IMR-90 (cell line): ENCODE measurements at places on chromosomes 7 and 10. TPM values are rescaled to one million over a fixed set of nuclear protein-coding genes. Genes with fewer than 3 reads are reported as not detected.

DNA sequence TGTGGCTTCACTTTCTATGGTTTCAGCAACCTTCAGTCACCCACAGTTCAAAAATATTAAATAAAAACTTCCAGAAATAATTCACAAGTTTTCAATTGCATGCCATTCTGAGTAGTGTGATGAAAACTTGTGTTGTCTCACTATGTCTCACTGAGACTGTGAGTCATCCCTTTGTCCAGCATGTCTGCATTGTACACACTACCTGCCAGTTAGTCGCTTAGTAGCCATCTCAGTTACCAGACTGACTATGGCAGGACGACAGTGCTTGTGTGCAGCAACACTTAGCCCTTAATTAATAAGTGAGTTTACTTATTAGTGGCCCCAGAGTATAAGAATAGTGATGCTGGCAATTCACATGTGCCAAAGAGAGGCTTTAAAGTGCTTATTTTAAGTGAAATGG, 22.5 kb downstream of the CCDC186 start:
- no peaks in the 10 kb centered on the region; the same call in 1 of the 2 replicates for H3K4me1 ChIP-seq
- no peak overlapping the region for H3K4me3 ChIP-seq
- DNase-seq, result peak; percentile 92
- no peak overlapping the region for H3K27ac ChIP-seq
- no peaks in the 10 kb centered on the region for H3K27me3 ChIP-seq

- no peak overlapping the region for H3K4me3 ChIP-seq
- H3K36me3 ChIP-seq, result no peaks in the 10 kb centered on the region
- no peaks in the 10 kb centered on the region for H3K4me1 ChIP-seq
- H3K27me3 ChIP-seq, result no peaks in the 10 kb centered on the region
Observed at GRCh38 chr7:30543813-30544525, 39.3 kb upstream of the GGCT start.

- no peaks in the 10 kb centered on the region for H3K27me3 ChIP-seq
- H3K36me3 ChIP-seq, result no peaks in the 10 kb centered on the region
- no peak overlapping the region for H3K4me3 ChIP-seq
- no peak for DNase-seq
- peaks cover 14% of the 10 kb centered on the region for H3K4me1 ChIP-seq
Observed at GRCh38 chr7:24908166-24908565, 71.8 kb downstream of the OSBPL3 start.

GRCh38 chr10:84499846-84500245, 171.5 kb downstream of the CCSER2 start:
- peaks cover 4% of the 10 kb centered on the region for H3K4me1 ChIP-seq
- DNase-seq, result peak; percentile 12
- H3K27me3 ChIP-seq, result no peaks in the 10 kb centered on the region
- no peak overlapping the region for H3K27ac ChIP-seq

- no peaks in the 10 kb centered on the region for H3K27me3 ChIP-seq
- 0 out of 2 replicates have a peak, but pooled peaks cover 2% of the 10 kb centered on the region for H3K36me3 ChIP-seq
- no peak for DNase-seq
- no peak overlapping the region for H3K27ac ChIP-seq
- H3K4me3 ChIP-seq, result no peak overlapping the region
Observed at GRCh38 chr10:118032564-118032963, 14.2 kb downstream of the RAB11FIP2 start.

DNA sequence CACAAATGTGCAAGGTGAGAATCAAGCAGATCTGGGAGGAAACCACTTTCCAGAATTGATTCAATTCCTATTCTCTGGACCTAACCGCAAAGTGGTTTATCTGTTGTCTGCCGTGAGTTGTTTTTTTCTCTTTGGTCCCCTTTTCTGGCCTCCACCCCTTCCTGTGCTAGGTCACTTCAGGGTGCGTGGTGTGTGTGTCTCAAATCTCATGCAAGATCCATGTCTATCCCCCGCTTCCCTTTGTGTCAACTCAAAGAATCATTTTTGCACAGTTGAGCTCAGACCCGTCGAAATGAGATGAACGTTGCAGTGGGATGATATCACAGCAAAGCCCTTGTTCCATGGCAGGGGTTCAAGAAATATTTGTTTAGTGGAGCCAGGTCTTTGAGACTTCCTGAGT, 184.5 kb downstream of the GATA3 start:
- H3K27me3 ChIP-seq, result no peaks in the 10 kb centered on the region
- DNase-seq, result no peak
- H3K36me3 ChIP-seq, result no peaks in the 10 kb centered on the region
- no peaks in the 10 kb centered on the region for H3K4me1 ChIP-seq
- H3K27ac ChIP-seq, result no peak overlapping the region

GRCh38 chr10:86958116-86958900, at the start of gene SNCG:
SNCG (plus strand) TSS chr10:86958599; CDS start chr10:86958698, 99 bp downstream.
- peak within 1 kb of the TSS; percentile 32 for H3K27ac ChIP-seq
- H3K4me1 ChIP-seq, result peaks cover 21% of the 10 kb centered on the region
- DNase-seq, result no peak

- no peak overlapping the region for H3K4me3 ChIP-seq
- no peak for DNase-seq
- H3K36me3 ChIP-seq, result no peaks in the 10 kb centered on the region
- H3K27ac ChIP-seq, result no peak overlapping the region
- H3K4me1 ChIP-seq, result no peaks in the 10 kb centered on the region
- H3K27me3 ChIP-seq, result no peaks in the 10 kb centered on the region
Observed at GRCh38 chr7:69661342-69661741, 63.1 kb downstream of the AUTS2 start.

DNA sequence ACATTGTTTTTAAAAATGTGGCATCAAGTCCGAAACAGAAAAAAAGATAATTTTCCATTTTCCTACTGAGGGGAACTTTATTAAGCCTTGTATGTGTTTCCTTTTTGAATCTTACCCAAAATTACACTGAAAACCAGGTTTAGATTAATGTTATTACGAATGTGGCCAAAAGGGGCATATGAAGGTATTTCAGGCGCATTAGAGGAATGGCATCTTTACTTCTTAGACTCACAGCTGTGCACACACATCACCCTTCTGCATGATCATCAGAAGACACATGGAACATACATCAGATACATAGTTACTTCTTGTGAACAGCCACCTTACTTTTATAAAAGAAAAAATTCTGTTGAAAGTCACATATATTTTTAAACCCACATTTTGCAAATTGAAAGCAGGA, 58.6 kb upstream of the ZPBP start:
- H3K4me3 ChIP-seq, result no peak overlapping the region
- H3K36me3 ChIP-seq, result no peaks in the 10 kb centered on the region
- no peak for DNase-seq
- no peaks in the 10 kb centered on the region for H3K4me1 ChIP-seq

DNA sequence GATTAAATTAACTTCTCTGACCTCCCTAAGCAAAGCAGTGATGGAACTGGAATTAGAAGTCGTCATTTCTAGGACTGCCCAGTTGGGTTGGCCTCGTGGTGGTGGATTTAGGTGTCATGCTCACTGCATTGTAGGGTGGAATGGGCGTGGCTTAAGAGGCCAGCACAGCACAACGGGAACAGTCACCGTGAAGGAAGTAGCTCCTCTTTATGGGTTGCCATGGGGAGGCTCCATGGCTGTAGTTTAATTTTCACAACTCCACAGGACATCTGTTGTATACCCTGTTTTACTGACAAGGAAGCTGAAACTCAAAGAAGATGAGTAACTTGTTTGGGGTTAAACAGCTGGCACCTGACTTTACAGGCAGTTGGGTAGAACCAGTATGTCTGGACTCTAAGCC, 208.3 kb downstream of the CELF2 start:
- H3K36me3 ChIP-seq, result no peaks in the 10 kb centered on the region
- no peak overlapping the region for H3K27ac ChIP-seq
- no peaks in the 10 kb centered on the region for H3K27me3 ChIP-seq
- no peaks in the 10 kb centered on the region for H3K4me1 ChIP-seq
- no peak overlapping the region for H3K4me3 ChIP-seq

- H3K27me3 ChIP-seq, result no peaks in the 10 kb centered on the region
- peaks cover 38% of the 10 kb centered on the region for H3K4me1 ChIP-seq
- no peaks in the 10 kb centered on the region; the same call in 1 of the 2 replicates for H3K36me3 ChIP-seq
- H3K4me3 ChIP-seq, result no peak overlapping the region
- H3K27ac ChIP-seq, result peak overlapping the region; percentile 89
- peak; percentile 99 for DNase-seq
Observed at GRCh38 chr10:48606530-48607355, 1.9 kb upstream of the ARHGAP22 start.

DNA sequence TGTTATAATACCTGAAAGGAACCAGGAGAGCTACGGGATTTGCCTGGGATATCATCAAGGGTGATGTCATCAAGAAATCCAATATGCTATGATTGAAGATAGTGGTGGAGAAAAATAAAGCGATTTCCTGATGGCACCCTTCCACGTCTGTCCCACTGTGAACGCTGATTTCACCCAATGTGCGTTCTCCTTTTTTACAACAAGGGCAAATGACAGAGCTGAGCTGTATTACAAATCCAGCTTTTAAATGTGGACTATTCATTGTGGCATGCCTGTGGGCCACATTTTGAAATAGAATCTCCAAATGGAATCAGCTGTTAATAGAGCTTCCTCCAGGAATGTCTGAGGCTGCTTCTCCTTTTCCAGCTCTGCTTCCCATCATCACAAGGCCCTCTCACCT, 23.3 kb downstream of the SLC13A4 start:
- no peaks in the 10 kb centered on the region for H3K27me3 ChIP-seq
- no peak overlapping the region for H3K27ac ChIP-seq
- no peak overlapping the region for H3K4me3 ChIP-seq
- H3K4me1 ChIP-seq, result peaks cover 10% of the 10 kb centered on the region
- H3K36me3 ChIP-seq, result no peaks in the 10 kb centered on the region

GRCh38 chr7:12456506-12456905, 52.8 kb upstream of the VWDE start:
- no peak for DNase-seq
- no peaks in the 10 kb centered on the region for H3K36me3 ChIP-seq
- no peak overlapping the region for H3K4me3 ChIP-seq
- H3K27ac ChIP-seq, result no peak overlapping the region
- no peaks in the 10 kb centered on the region for H3K4me1 ChIP-seq

DNA sequence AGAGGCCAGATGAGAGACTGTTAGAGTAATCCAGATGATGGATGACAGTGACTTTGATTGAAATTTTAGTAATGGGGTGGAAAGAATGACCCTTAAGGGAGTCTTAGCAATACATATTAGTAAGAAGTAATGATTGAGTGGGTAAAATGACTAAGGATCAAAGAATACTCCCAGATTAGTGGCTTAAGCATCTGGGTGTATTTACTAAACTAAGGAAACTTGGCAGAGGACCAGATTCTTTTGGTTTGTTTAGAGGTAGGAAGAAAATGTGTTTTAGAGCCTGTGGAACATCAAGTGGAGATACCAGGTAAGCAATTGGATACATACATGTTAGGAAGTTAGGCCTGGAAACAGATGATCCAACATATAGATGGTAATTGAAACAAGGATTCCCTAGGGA, 58.8 kb upstream of the ADRA2A start:
- H3K27ac ChIP-seq, result no peak overlapping the region
- no peaks in the 10 kb centered on the region for H3K27me3 ChIP-seq
- no peaks in the 10 kb centered on the region for H3K4me1 ChIP-seq
- peak; percentile 8 for DNase-seq
- H3K36me3 ChIP-seq, result peaks cover 2% of the 10 kb centered on the region; the same call in 1 of the 2 replicates
- no peak overlapping the region for H3K4me3 ChIP-seq

DNA sequence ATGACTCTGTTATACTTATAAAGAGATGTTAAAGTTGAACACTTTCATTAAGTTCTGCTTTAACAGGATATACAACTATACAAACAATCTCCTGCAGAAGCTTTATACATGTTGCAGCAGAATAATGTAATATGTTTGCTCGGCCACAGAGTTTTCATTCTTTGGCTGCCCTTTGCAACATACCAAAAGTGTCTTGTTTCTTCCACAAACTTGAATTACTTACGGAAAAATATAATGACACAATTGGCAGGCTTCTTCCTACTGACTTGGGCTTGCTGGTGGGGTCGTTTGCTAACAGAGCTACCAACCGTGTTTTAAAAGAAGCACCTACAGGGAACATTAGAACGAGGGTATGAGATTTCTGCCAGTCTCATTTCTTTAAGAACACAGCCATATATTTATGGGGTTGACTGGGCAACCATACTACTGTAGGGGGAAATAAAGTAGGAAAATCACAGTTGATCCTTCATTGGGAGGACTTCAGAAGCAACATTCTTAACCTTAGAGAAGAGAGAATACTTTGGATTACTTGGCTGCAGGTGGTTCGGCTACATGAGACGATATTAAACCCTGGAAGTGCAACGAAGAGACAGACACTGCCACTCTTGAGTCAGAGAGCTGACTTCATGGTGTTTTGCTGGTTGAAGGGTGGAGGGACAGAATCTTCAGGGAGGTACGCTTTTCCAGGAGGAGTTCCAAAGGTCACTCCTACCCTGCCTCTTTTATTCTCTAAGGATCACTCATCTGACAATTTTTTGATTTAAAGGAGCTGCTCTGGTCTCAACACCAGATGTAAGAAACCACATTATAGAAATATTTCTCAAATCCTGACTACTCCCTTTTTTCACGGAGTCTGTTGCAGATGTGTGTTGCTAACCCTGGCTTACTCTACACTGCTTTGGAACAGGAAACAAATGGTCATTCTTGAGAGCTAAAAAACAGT, 123.9 kb downstream of the SEMA3C start:
- H3K36me3 ChIP-seq, result no peaks in the 10 kb centered on the region; the same call in 1 of the 2 replicates
- no peaks in the 10 kb centered on the region for H3K27me3 ChIP-seq
- H3K27ac ChIP-seq, result no peak overlapping the region
- no peaks in the 10 kb centered on the region for H3K4me1 ChIP-seq
- DNase-seq, result no peak

DNA sequence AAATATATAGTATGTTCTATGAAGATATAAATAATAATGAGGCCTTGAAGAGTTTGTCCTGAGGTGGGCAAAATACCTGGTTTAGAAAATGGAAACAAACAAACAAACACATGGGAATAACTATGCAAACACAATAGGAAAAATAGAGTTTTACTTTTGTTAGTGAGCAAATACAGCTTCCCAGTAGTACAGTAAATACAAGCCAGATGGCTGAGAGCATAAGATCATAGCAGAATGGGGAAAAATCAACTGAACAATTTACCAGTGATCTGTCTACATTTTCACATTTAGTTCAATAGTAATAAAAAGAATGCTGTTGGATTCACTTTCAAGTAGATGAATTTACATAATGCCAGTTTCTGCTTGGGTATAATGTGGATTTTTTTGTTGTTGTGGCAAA, 45.1 kb downstream of the ADD3 start:
- peaks cover 15% of the 10 kb centered on the region for H3K4me1 ChIP-seq
- H3K36me3 ChIP-seq, result no peaks in the 10 kb centered on the region

GRCh38 chr7:100221231-100221718, 1.5 kb downstream of the PVRIG start:
- DNase-seq, result no peak
- no peak overlapping the region for H3K4me3 ChIP-seq
- no peaks in the 10 kb centered on the region for H3K4me1 ChIP-seq
- peaks cover 16% of the 10 kb centered on the region; the same call in 1 of the 2 replicates for H3K36me3 ChIP-seq

PRR15 gene
- not detected in 2 replicates for total RNA-seq

ATP6V0A4 gene
- total RNA-seq, result under 0.01 and 0.18 TPM in 2 replicates

CALHM3 gene
- not detected in 2 replicates for total RNA-seq

RNF32 gene
- total RNA-seq, result 0.36 and 0.56 TPM in 2 replicates

FLNC gene
- 116 and 139 TPM in 2 replicates for total RNA-seq

TCAF1 gene
- total RNA-seq, result 86.4 and 91.8 TPM in 2 replicates

FAM25G gene
- total RNA-seq, result not detected in 2 replicates

ZNF736 gene
- total RNA-seq, result 8.1 and 10.6 TPM in 2 replicates

SHOC2 gene
- total RNA-seq, result 47.5 TPM in 2 replicates

ZNF862 gene
- total RNA-seq, result 3.3 and 5.9 TPM in 2 replicates

MTERF1 gene
- 7.0 and 16.7 TPM in 2 replicates for total RNA-seq

FXYD4 gene
- total RNA-seq, result not detected in 2 replicates

SNX10 gene
- total RNA-seq, result not detected in 2 replicates

ATOH7 gene
- not detected in 2 replicates for total RNA-seq
